SHP77 treated with DMSO at 0.1 percent for 48 hours (cell line): ENCODE measurements at places on chromosomes 3 and 15.
A peak's percentile ranks its signal among the peaks of the same experiment; 100 is the strongest.

GRCh38 chr3:32510075-32510724, 7.5 kb upstream of the CMTM6 start:
- DNase-seq: peak; percentile 51

- no peak for DNase-seq
These were observed 501.5 kb upstream of the THBS1 start for GRCh38 chr15:39079296-39079847.

DNA sequence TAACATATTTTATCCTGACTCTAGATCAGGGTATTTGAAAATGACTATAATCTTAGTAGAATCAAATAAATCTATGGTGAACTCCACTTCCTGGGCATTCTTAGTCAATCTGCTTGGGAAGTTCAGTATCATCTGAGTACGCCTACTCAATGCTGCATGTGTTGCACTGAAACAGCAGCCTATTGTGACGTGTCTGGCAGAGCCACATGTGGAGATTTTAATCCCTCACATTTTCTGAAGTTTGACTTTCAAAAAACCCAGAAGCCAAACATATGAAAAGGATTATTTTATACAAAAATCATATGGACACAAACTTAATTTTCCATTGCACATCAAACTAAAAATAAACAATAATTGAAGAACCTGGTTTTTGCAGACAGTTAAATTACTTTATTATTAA, 798.3 kb downstream of the ROBO1 start:
- DNase-seq: no peak

GRCh38 chr3:177516158-177517011, 319.1 kb upstream of the TBL1XR1 start:
- DNase-seq: no peak

DNA sequence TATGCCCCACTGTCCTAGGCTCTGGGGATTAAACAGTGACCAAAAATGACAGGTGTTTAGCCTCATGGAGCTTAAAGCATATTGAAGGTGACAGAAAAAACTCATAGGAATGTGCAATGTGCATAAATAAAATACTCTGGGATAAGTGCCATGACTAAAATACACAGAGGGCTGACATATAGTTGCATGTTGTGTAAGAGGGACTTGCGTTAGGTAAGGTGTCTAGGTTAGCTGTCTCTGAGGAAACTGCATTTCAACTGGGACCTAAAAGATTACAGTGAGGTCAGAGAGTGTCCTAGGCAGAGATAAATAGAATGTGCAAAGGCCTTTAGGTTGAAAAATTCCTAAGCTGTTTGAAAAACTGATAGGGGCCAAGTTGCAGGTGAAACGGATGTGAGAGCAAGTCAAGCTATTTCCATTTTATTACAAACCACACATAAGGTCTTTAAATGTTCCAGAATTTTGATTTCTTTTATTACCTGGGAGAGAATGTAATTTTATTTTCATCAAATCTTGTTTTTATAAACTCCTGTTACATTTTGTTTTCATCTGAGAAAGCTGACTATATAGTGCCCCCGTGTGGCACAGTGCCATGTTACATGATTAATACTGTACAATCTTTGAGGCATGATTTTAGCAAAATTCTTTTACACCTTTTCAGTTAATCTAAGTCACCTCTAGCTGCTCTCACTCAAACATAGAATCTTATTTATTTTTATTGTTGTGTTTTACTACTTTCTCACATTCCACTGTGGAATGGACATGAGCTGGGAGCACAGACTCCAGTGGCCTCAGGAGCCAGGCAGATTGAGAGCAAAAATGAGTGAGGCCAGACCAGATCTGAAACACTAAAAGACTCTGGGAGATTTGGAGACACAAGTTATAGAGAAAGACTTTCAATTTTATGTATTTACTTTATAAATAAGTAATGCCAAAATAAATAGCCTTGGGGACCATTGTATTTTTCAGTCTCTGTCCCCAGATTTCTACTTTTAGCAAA, 259.6 kb upstream of the ZNF717 start:
- no peak for DNase-seq

DNA sequence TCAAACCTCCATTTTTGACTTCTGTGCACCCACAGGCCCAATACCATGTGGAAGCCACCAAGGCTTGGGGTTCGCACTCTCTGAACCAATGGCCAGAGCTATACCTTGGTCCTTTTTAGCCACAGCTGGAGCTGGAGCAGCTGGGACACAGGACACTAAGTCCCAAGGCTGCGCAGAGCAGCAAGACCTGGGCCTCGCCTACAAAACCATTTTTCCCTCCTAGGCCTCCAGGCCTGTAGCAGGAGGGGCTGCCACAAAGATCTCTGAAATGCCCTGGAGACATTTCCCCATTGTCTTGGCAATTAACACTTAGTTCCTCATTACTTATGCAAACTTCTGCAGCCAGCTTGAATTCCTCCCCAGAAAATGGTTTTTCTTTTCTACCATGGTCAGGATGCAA, 81.3 kb downstream of the ZMAT3 start:
- no peak for DNase-seq

DNA sequence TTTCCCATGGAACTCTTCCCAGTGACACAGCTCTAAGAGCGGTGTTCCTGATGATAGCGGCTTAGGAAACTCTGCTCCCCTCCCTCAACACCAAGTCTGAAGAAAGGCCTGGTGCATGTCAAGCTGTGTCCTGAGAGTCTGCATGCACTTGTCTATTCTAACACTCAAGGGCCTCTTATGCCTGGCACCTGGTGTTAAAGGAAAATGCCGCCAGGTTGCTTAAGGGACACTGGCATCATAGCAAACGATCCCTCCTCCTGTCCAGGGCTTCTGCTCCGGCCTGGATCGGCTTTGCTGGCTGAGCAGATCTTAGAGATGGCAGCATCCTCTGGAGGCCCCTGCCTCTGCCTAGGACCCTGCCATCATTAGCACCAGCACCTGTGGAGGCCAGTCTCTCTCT, 121.7 kb downstream of the MEGF11 start:
- DNase-seq: no peak

- DNase-seq: no peak
These were observed 58.3 kb upstream of the TRAK1 start for GRCh38 chr3:42032693-42033349.

DNA sequence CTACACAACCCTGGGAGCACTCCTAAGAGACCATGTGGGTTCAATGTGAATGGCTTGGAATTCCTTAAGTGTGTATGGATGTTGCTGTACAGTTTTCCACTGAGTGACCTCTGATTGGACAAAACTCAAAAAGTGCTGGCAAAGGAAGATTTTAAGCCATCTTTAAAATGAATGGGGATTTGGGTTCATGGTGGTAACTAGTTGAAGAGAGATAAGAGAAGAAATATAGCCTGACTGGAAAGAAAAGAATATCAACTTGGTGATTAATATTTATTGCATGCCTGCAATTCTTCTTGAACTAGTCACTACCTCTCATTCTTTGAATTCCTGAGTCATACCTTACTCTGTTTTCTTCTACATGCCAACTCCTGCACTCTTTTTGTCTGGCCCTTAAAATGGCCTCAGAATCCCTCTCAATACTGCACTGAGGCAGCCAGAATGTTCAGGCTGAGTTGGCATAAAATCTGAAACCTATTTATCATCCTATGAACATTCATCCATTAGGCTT, 124.7 kb downstream of the RPL22L1 start:
- DNase-seq: no peak

GRCh38 chr15:71628988-71629770, 181.2 kb upstream of the NR2E3 start:
- no peak for DNase-seq

- DNase-seq: no peak
These were observed 133.7 kb downstream of the CHCHD6 start for GRCh38 chr3:126837773-126838172.

- no peak for DNase-seq
These were observed 28.6 kb upstream of the CEMIP start for GRCh38 chr15:80750575-80750974.

- no peak for DNase-seq
These were observed 552.4 kb upstream of the CCDC54 start for GRCh38 chr3:106824856-106825255.
